AG10803 (cell line): ENCODE measurements at places on chromosomes 3 and 15.
A peak's percentile ranks its signal among the peaks of the same experiment; 100 is the strongest.

DNA sequence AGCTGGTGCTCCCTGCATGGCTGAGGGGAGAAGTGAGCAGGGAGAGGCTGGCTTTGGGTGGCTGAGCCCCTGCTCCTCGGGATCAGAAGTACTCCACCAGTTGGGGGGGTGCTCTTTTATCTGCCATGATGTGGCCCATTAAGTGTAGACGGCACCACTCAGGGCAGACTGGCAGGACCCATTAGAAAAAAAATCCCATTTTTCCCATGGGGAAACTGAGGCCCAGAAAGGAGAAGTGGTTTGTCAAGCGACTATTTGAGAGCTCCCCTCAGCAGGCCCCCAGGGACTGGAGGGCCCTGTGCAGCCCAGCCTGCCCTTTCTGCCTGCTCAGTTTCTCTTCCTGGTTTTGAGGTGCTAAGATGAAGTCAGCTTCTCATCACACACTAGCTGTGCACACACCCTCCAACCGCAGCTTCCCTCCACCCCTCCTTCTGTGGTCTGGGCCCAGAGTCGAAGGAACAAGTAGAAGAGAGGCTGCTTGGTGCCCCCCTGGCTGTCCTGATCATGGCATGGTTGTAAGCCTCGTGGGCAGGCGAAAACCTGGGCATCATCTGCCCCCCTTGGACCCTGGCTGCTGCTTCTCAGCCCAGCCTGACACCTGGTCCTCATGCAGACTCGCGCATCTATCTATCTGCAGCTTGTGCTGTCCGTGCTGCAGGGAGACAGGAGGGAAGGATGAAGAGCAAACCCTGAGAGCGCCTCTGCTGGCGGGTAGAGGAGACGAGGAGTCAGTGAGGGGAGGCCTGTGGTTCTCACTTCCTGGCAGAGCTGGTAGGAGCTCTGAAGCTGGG is 5.6 kb downstream of the CSK start:
- peak; percentile 47 for DNase-seq

- no peak for DNase-seq
Observed at GRCh38 chr15:65929573-65929972, 60.3 kb downstream of the RAB11A start.

- DNase-seq, result no peak
Observed at GRCh38 chr15:95829062-95829461, 501.4 kb upstream of the NR2F2 start.

DNA sequence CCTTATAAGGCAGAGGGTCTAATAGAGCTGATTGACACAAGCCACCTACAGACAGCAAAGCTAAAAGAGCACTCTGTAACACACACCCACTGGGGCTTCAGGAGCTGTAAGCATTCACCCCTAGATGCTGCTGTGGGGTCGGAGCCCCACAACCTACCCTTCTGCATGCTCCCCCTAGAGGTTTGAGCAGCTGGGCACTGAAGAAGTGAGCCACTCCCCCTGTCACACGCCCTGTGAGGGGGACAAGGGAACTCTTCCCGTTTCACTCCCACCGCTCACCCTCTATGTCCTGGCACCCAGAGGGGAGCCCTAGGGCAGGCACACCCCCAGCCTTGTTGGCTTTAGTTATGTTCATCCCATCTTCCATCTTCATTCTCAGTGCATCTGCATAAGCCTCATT is 9.4 kb upstream of the CSTA start:
- DNase-seq, result no peak

DNA sequence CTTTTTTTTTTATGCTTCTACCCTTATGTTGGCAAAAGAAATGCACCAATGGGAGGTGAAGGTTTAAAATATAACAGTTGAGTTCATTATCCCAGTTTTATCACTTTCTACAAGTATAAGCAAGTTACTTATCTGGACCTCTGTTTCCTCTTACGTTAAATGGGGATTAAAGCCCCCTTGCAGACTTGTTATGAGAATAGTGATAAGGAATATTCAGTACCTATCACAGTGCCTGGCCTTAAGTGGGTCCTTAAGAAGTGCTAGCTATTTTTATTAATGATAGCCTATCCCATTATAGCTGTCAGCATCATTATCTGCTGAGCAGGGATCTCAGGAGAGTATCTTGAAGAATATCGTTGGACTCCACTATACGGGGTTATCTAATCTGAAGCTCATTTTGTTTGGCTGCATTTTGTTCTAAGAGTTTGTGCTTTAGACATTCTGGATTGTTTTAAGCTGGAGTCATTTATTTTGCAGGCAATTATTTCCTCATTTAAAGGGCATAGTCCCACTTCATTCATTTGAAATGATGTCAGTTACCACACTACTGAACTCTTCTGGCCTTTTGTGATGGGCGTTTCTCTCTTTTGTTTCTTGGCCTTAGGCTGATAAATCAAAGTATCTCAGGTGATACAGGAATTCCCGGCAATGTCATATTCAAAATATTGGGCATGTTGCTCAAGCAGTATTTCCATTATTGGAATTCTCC is 28.8 kb downstream of the RAB8B start:
- peak; percentile 74 for DNase-seq

GRCh38 chr15:92984161-92984560 is 84.0 kb downstream of the CHD2 start:
- no peak for DNase-seq

- DNase-seq, result no peak
Observed at GRCh38 chr3:188294113-188294512, 140.2 kb downstream of the LPP start.

- no peak for DNase-seq
Observed at GRCh38 chr15:68325726-68326125, 48.2 kb downstream of the FEM1B start.

DNA sequence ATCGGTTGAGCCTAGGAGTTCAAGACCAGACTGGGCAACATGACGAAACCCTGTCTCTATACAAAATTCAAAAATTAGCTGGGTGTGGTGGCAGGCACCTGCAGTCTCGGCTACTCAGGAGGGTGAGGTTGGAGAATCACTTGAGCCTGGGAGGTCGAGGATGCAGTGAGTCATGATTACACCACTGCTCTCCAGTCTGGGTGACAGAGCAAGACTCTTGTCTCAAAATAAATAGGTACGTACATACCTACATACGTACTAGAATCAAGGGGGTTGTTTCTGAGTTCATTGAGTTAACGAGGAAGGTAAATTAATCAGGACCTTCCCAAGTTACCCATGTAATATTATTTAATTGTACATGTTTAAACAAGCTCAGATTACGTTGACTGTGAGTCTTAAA is 97.5 kb downstream of the CHL1 start:
- no peak for DNase-seq

DNA sequence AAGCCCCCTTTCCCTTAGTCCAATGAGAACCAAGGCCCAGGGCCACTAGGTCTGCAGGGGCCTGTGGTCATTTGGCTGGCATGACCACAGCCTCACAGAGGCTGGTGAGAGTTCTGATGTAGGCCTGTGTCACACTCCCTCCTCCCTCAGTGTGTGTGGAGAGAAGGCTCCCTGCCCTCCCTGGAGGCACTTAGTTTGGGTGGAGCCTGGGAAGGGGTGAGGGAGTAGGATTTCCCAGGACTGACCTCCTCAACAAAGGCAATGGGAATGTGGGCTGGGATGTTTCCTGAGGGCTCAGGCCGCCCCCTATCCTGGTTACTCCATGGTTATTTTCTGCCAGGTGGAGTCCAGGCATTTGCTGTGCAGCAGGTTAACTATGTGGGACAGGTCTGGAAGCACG is 7.6 kb downstream of the TEX264 start:
- no peak for DNase-seq

DNA sequence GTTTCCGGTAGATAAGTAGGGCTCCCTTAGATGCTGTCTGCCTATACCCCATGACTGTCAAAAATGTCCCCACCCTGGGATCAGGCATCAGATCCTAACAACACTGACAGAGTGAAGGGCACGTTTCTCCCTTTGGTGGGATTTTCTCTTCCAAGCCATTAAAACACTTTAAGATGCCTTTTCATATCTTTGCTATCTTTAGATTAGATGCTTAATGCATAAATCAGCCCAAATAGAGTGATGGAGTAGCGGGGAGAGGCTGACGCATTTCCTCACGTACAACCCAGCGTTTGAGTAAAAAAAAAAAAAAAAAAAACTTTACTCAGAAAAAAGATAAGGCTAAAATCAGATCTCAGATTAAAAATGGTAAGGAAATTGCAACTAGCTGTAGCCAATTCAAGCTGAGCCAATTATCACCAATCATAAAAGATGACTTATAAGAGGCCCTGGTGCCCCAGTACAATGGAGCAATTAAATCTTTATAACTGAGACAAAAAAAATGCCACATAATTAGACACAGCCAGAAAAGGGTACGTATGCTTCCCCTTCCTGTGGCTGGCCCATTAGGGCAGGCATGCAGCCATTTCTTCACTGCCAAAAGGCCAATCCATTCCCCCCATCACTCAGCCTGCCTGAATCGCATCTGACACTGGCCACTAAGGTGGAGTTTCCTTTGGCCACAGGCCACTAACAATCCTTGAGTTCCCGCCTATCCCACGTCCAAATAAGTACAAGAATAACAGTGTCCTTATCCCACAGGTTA is 45.0 kb downstream of the RFTN1 start:
- DNase-seq, result no peak

- no peak for DNase-seq
Observed at GRCh38 chr3:46906471-46907058, 29.0 kb downstream of the PTH1R start.

DNA sequence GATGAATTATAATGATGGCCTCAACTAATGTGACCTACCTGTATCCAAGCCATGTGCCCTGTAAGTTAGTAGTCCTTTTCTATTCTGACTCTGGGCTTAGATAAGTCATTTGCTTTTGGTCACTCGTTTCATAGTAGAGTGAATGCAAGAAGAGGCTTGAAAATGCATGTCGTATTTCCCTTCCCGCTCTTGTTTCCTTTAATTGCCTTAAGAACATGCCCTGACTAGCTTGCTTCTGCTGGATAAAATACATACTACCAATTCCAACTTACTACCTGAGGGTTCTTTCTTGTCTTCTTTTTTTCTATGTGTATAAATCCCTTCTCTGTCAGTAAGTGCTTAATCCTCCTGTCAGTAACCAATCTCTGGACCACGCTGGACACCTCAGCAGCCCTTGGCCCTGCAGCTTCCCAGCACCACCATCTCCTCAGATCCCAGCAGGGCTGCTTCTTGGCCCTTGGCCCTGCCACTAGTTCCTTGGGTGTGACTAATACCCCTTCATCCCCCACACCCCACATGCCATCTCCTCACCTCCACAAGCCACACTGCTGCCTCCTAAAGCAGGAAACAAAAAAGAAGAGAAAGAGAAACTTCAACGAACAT is 771.7 kb downstream of the IGSF11 start:
- no peak for DNase-seq

- DNase-seq, result no peak
Observed at GRCh38 chr3:9716801-9717555, 13.3 kb downstream of the CPNE9 start.

DNA sequence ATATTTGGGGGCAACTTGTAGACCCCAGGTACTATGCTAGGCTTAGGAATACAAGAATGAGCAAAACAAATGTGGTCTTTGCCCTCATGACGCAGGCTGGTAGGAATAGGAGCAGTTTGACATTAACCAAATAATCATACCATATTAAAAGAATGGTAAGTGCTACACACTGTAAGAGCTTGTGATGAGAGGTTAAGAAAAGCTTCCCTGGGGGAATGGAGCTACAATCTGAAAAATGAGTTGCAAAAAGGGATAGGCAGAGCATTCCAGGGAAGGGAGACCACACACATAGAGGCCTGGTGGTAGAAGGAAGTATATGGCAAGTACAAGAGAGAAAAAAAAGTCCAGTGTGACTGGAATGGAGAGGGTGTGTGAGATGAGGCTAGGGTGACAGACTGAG is 37.3 kb downstream of the TMOD3 start:
- no peak for DNase-seq

DNA sequence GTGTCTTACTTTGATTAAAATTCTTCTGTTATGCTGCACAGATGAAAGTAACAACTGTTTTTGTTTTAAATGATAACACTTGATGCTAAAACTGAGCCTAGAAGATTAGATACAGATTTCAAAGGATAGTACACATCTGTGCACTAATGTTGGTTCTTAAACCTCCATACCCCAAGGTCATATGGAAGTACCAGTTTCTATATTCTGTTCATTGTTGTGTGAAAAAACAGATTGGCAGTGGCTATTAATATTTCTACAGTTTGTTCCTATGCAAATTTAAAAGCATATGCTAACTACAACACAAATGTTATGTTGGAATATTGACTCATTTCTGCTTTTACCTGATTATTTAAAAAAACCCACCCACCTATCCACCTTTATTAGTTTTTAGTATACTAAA is 32.0 kb upstream of the GBE1 start:
- DNase-seq, result no peak

DNA sequence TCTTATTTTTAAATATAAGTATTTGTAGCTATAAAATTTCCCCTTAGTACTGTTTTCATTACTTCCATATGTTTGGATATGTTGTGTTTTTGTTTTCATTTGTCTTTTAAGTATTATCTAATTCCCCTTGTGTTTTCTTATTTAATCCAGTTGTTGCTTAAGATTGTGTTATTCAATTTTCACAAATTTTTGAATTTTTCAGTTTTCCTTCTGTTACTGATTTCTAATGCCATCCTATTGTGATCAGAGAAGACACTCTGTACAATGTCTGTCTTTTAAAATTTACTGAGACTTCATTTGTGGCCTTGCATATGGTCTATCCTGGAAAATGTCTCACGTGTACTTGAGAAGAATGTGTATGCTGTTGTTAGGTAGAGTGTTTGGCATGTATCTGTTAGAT is 795.6 kb upstream of the CFAP20DC start:
- DNase-seq, result no peak

GRCh38 chr3:107130089-107130700 is 247.0 kb upstream of the CCDC54 start:
- DNase-seq, result no peak

GRCh38 chr3:59367150-59367549 is 317.3 kb upstream of the CFAP20DC start:
- DNase-seq, result no peak

DNA sequence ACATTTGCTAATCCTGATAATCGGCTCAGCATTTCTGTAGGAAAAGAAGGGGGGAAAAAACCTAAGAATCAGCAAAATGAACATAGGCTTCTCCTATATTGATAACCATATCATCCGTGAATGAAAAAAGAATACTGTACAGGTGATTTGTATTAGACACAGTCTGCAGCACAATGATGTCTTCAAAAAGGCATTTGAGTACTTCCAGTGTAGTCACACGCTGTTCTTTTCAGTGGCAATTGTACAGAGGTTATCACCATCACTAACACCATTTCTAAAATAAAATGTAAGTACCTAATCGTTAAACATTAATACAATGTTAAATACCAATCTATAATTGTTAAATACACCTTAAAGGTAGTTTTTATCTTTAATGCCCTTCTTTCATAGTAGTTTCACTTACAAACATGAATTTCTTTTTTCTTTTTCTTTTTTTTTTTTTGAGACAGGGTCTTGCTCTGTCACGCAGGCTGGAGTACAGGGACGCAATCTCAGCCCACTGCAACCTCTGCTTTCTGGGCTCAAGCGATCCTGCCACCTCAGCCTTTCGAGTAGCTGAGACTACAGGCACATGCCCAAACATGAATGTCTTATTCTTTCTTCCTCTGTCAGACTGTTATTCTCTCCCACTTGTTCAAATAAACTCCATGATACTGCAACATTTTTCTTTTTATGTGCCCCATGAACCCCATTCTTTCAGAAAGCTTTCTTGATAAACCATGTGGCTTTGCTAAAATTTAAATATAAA is 18.4 kb downstream of the GOLGB1 start:
- DNase-seq, result no peak

GRCh38 chr3:50408443-50408944 is 49.2 kb upstream of the TMEM115 start:
- no peak for DNase-seq

GRCh38 chr3:67821135-67821534 is 166.7 kb upstream of the SUCLG2 start:
- no peak for DNase-seq

GRCh38 chr15:66942649-66943390 is 122.6 kb upstream of the SMAD3 start:
- DNase-seq, result no peak
